ENCODE measurements at places on chromosomes 16 and 17. TPM values are rescaled to one million over a fixed set of nuclear protein-coding genes. Genes with fewer than 3 reads are reported as not detected.

Gene MAP2K6
- polyA plus RNA-seq = 2.8 TPM

Gene PRCD
- polyA plus RNA-seq = 0.21 TPM

Gene KCNAB3
- polyA plus RNA-seq = 1.9 TPM

Gene OR4D1
- not detected for polyA plus RNA-seq

Gene RAI1
- 2.1 TPM for polyA plus RNA-seq

Gene CDC42EP4
- 19.6 TPM for polyA plus RNA-seq

All from BJ (cell line).